GM23338 (cell line): ENCODE measurements at places on chromosomes 1 and 21.

DNA sequence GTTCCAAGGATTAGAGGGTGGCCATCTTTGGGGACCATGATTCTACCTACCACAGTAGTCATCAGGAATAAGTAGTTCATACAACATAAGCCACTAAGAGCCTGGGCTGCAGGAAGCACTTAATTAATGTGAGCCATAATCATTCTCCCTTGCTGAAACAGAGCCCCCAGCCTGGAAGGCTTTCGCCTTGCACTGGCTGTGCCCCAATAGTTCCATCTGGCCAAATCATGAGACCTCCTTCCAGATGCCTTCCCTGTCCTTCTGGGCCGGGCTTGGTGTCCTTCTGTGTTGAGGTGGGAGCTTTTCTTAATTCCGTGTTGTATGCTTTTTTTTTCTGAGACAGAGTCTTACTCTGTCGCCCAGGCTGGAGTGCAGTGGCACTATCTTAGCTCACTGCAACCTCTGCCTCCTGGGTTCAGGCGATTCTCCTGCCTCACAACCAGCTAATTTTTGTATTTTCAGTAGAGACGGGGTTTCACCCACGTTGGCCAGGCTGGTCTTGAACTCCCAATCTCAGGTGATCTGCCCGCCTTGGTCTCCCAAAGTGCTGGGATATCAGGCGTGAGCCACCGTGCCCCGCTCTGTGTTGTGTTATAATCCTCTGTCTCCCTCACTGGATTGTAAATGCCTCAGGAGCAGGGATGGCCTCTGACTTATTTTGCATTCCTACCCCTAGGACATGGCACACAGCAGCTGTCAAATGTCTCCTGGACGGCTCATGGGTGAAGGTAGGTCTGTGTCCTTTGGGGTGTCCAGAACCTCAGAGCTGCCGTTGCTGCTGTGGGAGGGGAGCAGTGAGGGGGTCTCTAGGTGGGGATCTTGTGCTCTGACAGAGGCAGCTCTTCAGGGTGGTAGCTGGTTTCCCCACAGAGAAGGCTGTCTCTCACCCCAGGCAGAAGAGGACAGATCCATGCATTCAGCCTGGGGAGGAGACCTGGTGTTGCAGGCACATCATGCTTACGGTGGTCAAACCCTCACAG, 10.1 kb downstream of the GNG4 start:
- no peak overlapping the region for H3K27ac ChIP-seq
- no peaks in the 10 kb centered on the region for H3K27me3 ChIP-seq
- DNase-seq: no peak

DNA sequence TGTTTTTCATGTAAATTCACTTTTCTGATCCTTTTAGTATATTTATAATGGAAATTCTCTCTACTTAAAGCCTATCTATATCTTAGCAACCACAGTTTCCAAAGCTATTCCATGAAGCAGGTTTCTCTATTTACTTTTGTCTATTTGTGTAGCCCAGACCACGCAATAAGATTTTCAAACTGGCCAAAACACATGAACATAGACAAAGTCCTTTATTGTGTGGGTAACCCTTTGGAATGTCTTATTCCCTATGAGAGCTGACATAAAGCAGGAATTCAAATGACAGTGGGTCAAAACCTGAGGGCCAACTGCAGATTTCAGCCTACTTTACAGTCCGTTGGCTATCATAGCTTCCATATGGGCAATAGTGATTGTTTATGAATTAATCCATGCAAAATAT, 252.6 kb downstream of the LTN1 start:
- no peak overlapping the region for H3K27ac ChIP-seq

GRCh38 chr1:119219711-119220110, 79.3 kb upstream of the WARS2 start:
- no peaks in the 10 kb centered on the region for H3K4me1 ChIP-seq
- H3K27me3 ChIP-seq: no peaks in the 10 kb centered on the region
- no peak for DNase-seq
- no peak overlapping the region for H3K4me3 ChIP-seq
- no peak overlapping the region for H3K27ac ChIP-seq
- no peaks in the 10 kb centered on the region for H3K36me3 ChIP-seq

- H3K27ac ChIP-seq: no peak overlapping the region
- no peaks in the 10 kb centered on the region for H3K27me3 ChIP-seq
- H3K4me3 ChIP-seq: no peak overlapping the region
- no peak for DNase-seq
- H3K4me1 ChIP-seq: no peaks in the 10 kb centered on the region
Observed at GRCh38 chr1:29649189-29650040, 413.1 kb downstream of the PTPRU start.

DNA sequence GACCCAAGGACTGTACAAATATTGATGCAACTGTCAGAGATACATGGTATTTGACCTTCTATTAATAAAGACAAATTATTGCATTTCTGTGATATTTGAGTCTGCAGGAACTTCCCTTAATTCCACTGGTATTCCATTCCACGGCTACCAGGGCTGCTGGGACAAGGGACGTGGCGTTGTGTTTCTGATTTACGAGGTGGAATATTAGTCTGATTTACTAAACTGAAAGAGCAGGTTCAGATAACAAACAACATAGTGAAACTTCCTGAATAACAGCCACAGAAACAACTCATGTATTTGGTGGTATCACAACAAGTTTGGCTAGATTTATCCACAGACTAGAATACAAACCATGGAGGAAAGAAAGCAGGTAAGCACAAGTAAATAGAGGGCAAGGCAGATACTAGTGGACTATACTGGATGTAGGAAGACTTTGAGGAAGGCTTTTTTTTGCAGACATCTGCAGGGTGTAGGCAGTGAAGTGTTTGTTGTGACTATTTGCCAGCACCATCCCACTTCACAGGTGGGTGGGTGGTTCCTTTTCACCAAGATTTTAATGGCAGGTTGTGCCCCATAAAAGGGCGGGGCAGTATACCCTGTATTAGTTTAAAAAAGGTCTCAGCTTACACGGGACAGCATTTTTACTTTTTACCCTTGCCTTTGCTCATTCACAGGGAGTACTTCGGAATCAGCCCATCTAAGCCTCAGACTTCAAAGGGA, 100.4 kb downstream of the FGGY start:
- peaks cover 30% of the 10 kb centered on the region for H3K4me1 ChIP-seq
- no peak overlapping the region for H3K27ac ChIP-seq
- H3K4me3 ChIP-seq: no peak overlapping the region
- no peak for DNase-seq

- no peak for DNase-seq
Observed at GRCh38 chr1:1274299-1274930, 761 bp upstream of the UBE2J2 start.

- peaks cover 16% of the 10 kb centered on the region for H3K4me1 ChIP-seq
- H3K4me3 ChIP-seq: no peak within 1 kb of the TSS
- no peak within 1 kb of the TSS for H3K27ac ChIP-seq
- no peaks in the 10 kb centered on the region for H3K27me3 ChIP-seq
- H3K36me3 ChIP-seq: no peaks in the 10 kb centered on the region
Observed at GRCh38 chr1:117001254-117001927, at the start of gene CD101. CD101 (plus strand) TSS chr1:117001760; CDS start chr1:117001818, 58 bp downstream.

DNA sequence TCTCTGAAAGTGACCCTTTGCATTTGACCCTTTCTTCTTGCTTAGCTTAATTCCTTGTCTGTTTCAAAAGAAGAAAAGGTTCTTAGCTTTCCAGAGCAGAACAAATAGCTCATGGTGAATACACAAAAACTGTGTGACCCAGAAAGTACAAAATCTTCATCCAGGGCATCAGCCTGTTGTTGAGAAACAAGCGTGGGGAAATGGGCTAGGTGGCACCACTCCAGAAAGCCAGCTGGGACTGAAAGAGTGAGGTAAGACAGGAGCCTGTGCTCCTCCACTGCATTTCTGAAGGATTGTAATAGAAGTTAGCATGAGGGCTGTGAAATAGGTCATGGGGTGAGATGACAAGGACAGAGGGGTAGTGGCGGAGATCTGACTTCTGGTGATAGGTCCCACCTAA, 45.8 kb downstream of the CYP2J2 start:
- no peak for DNase-seq
- H3K4me1 ChIP-seq: no peaks in the 10 kb centered on the region
- no peaks in the 10 kb centered on the region for H3K27me3 ChIP-seq
- no peaks in the 10 kb centered on the region for H3K36me3 ChIP-seq

DNA sequence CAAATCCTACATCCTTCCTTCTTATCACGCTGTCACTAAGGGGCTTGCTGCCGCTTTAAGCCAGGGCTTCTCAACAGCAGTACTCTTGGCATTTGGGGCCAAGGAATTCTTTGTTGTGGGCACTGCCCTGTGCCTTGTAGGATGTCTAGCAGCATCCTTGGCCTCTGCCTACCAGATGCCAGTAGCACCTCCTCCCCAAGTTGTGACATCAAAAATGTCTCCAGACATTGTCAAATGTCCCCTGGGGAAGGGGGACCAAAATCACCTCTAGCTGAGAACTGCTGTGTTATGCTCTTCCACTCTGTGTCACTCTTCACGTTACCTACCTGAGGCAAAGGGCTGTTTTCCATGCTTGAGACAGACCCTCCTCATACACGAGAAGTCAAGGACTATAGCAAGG, 400.3 kb upstream of the POU3F1 start:
- H3K4me1 ChIP-seq: peaks cover 11% of the 10 kb centered on the region
- no peaks in the 10 kb centered on the region for H3K27me3 ChIP-seq
- no peaks in the 10 kb centered on the region for H3K36me3 ChIP-seq
- H3K4me3 ChIP-seq: no peak overlapping the region
- DNase-seq: no peak

- H3K27me3 ChIP-seq: no peaks in the 10 kb centered on the region
- no peaks in the 10 kb centered on the region for H3K4me1 ChIP-seq
- no peaks in the 10 kb centered on the region for H3K36me3 ChIP-seq
- DNase-seq: no peak
- no peak overlapping the region for H3K4me3 ChIP-seq
Observed at GRCh38 chr1:96049759-96050409, 671.7 kb upstream of the PTBP2 start.

DNA sequence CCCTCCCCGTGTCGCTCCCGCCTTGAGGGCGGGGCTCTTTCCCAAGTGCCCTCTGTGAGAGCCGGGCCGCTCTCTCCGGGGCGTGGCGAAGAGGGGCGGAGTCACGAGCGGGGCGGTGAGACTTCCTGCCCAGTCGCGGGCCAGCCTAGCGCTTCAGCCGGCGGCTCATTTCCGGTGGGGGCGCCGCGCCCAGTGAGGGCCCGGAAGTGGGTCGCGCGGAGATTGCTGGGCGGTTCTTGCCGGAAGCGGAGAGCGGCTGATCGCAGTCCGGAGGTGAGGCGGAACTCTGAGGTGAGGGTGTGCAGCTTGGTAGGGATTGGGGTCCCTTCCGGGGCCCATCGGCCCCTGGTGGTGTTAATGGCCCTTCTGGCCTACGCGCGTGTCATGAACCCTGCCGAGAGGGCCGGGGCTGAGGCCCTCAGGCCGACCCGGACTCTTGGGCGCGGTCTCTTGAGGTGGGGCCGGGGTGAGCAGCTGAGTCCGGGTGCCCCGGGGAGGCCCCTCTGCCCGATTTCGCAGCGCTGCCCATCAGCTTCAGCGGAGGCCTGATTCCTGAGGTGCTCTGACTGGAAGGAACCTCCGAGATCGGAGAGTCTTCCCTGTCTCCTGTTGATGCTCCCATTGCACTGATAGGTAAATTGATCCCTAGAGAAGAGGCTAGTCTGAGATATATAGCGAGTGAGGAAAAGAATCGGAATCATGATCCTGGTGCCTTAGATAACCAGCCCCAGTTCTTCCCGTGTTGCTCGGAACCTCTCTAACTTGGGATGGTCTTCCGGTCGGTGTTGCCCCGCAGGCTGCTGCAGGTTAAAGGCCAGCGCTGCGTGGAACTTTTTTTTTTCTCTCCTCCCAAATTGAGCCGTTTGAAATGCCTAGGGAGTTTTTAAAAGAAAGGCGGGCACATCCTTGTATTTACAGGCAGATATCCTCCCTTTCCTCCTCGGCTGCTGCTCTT, at the start of gene CAP1:
Gene CAP1, plus strand, starts transcription at position 219 of the 955 bp plus-strand sequence. CDS start 18,618 bp downstream, outside the sequence.
- H3K27me3 ChIP-seq: no peaks in the 10 kb centered on the region
- DNase-seq: peak; percentile 99

- no peaks in the 10 kb centered on the region for H3K4me1 ChIP-seq
- no peak overlapping the region for H3K27ac ChIP-seq
- no peaks in the 10 kb centered on the region for H3K27me3 ChIP-seq
- no peaks in the 10 kb centered on the region for H3K36me3 ChIP-seq
- DNase-seq: no peak
- no peak overlapping the region for H3K4me3 ChIP-seq
Observed at GRCh38 chr1:208747979-208748378, 503.8 kb upstream of the PLXNA2 start.

GRCh38 chr1:39205102-39205780, 746 bp downstream of the MACF1 start:
- H3K27me3 ChIP-seq: no peaks in the 10 kb centered on the region
- no peak for DNase-seq
- peaks cover 27% of the 10 kb centered on the region for H3K4me1 ChIP-seq
- H3K36me3 ChIP-seq: no peaks in the 10 kb centered on the region
- peak overlapping the region; percentile 85 for H3K27ac ChIP-seq

GRCh38 chr1:175129997-175130648, 62.5 kb downstream of the KIAA0040 start:
- peak overlapping the region; percentile 96 for H3K27ac ChIP-seq
- DNase-seq: peak; percentile 81
- peaks cover 20% of the 10 kb centered on the region for H3K4me1 ChIP-seq
- no peak overlapping the region for H3K4me3 ChIP-seq
- no peaks in the 10 kb centered on the region for H3K36me3 ChIP-seq
- no peaks in the 10 kb centered on the region for H3K27me3 ChIP-seq

GRCh38 chr1:30532621-30533020, 190.8 kb downstream of the MATN1 start:
- no peaks in the 10 kb centered on the region for H3K36me3 ChIP-seq
- no peak overlapping the region for H3K27ac ChIP-seq
- no peaks in the 10 kb centered on the region for H3K4me1 ChIP-seq

GRCh38 chr1:72568113-72568512, 285.8 kb upstream of the NEGR1 start:
- H3K27ac ChIP-seq: no peak overlapping the region
- no peak overlapping the region for H3K4me3 ChIP-seq
- no peak for DNase-seq
- no peaks in the 10 kb centered on the region for H3K36me3 ChIP-seq
- H3K27me3 ChIP-seq: no peaks in the 10 kb centered on the region

- H3K36me3 ChIP-seq: no peaks in the 10 kb centered on the region
- DNase-seq: no peak
- no peaks in the 10 kb centered on the region for H3K4me1 ChIP-seq
- H3K27me3 ChIP-seq: no peaks in the 10 kb centered on the region
- H3K4me3 ChIP-seq: no peak overlapping the region
Observed at GRCh38 chr1:222182641-222183040, 365.3 kb downstream of the HHIPL2 start.

DNA sequence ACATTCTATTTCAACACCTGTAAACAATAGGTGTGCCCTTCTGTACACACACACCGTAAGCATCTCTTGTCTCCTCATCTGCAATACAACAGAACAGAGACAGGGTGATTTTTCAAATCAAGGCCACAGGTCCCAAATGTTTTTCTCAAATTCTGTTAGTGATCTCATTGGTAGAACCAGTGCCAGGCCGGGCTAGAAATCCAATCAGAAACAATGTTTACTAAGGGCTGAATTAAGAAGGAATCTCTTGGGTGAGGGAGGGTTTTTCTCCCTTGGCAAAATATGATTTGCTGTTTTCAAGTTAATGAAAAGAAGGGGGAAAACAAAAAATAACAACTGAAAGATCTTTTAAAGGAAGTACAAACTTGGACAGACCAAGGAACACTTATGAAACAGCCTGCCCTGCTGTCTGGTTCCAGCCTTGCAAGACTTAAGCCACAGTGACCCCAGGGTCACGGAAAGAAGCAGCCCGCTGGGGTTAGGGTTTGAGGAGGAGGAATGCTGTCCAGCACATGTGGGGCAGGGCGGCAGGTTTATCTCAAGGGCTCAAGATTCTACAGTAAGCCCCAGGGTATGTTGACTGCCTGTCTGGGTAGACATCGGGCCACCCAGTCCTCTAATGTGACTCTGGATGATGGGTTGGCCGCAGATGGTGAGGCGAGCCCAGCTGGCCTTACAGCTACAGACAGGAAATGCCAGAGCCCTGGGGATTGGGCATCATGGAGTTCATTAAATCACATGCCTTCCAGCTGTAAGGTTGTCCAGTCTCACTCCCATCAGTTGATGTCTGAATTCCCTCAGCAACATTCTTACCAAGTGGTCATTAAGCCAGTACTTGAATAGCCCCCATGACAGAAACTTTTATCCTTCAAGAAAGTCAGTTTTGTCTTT, 73.3 kb upstream of the SLC44A3 start:
- H3K27me3 ChIP-seq: no peaks in the 10 kb centered on the region
